ENCODE measurements at places on chromosomes 2 and 18.

- ATAC-seq, result no peak
Observed at GRCh38 chr2:170404846-170405245, 226.9 kb downstream of the MYO3B start.

DNA sequence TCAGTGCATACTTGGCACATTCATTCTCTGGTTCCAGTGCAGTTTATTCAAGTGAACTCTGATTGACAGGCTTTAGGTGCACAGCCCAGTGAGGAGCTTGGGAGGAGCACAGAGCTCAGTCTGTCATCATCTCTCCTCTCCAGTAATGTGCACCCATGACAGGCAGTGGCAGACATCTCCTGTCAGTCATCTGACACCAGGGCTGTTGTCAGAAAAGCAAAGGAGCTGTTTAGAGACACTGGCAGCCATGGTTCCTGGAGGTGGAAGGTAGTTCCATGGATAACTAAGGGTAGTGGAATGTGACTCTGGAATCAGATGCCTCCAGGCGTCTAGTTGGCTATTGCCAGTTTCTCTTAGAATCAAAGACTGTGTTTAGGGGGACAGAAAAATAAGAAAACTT is 308.8 kb downstream of the DCDC2C start:
- ATAC-seq, result no peak

DNA sequence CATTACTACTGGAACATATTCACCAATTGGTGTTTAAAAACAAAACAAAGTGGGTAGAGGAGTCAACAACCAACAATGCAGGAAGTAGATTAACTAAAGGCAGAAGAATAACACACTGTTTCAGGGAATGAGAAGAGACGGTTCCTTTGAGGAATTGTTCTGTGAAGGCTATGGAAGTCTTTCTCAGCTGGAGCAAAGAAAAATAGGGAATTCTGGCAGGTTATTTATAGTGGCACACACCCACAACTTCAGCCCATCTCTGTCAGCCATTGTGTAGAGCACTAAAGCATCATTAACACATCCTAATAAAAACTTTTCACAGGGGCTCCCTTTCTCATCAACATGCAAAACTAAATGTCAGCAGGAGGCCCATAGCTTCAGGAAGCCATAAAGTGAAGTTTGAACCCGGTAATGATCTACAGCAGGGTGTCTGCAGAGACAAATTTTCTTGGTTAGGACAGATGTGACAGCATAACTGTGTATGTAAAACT is 113.6 kb downstream of the CDH2 start:
- ATAC-seq, result no peak

GRCh38 chr2:74835831-74836674 is 2.1 kb downstream of the HK2 start:
- no peak for ATAC-seq

GRCh38 chr2:65350651-65351056 is 81.7 kb downstream of the SPRED2 start:
- ATAC-seq, result no peak

- no peak for ATAC-seq
Observed at GRCh38 chr18:79682894-79683625, 3.5 kb downstream of the CTDP1 start.

DNA sequence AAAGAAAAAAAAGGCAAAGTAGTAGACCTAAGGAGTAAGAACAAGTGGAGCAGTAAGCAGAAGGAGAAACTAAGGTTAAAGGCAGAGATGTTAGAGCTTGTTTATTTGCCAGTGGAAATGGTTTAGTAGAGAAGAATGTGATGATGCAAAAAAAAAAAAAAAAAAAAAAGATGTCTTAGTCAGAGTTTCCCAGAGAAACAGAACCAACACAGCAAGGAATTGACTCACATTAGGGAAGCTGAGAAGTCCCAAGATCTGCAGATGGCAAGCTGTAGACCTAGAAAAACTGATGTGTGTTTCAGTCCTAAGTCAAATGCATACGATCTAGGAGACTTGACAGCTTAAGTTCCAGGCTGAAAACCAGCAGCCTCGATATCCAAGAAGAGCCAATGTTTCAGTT is 1548.8 kb upstream of the LRRTM1 start:
- no peak for ATAC-seq

GRCh38 chr2:217282531-217282930 is 422.7 kb upstream of the TNP1 start:
- ATAC-seq, result no peak
